Foreskin melanocyte (primary cell): ENCODE measurements at places on chromosomes 6 and 20.

GRCh38 chr20:53128004-53128403, 155.8 kb downstream of the TSHZ2 start:
- no peak for DNase-seq

DNA sequence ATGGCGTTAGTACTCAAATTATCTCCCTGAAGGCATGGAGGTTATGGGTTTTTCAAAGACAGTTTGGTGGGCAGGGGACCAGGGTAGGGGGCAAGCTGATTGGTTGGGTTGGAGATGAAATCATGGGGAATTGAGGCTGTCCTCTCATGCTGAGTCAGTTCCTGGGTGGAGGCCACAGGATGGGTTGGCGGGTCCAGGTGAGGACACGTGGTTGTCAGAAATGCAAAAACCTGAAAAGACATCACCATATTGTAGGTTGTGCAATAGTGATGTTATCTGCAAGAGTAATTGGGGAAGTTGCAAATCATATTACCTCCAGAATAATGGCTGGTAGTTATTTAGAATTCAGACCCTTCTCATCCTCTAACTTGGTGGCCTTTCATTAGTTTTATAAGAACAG, 30.1 kb downstream of the GPX6 start:
- DNase-seq: no peak

GRCh38 chr20:40710603-40711002, 21.6 kb upstream of the MAFB start:
- DNase-seq: no peak

DNA sequence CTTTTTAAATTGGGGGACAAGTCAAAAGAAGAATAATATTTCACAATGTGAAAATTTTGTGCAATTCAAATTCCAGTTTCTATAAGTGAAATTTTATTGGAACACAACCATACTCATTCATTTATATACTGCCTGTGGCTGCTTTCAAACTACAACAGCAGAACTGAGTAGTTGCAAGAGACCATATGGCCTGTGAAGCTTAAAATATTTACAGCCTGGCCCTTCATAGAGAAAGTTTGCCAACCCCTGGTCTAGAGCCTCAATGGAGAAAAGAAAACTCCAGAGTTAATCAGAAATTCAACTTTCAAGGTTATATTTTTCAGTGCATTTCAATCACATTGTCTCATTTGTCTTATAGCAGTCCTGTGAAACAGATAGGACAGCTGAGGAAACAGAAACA, 26.6 kb upstream of the FBXO9 start:
- DNase-seq: no peak

DNA sequence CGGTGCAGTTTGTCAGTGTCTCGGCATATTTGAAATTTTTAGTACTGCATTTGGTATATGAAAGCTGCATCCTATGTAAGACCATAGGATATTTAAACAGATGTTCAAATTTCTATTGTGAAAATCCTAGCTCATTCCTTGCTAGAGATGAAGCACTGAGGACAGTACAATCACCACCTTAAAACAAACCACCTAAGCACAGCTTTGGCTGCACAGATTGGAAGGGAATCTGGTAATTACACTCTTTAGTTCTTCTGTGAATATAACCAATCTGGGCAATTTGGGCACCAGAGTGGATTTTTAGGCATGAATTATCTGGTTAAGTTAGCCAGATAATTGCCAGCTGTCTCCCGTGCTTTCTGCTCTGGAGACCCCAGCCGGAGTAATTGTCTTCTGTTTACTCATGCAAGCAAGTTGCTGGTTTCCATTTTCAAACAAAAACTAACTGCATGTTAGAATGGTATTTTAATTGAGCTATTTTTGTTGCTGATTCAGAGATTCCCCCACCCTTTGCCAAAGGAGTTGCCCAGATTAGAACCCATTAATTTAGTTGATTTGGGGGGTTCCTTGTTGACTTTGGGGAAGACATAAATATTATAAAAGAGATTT, 36.9 kb downstream of the E2F3 start:
- no peak for DNase-seq

DNA sequence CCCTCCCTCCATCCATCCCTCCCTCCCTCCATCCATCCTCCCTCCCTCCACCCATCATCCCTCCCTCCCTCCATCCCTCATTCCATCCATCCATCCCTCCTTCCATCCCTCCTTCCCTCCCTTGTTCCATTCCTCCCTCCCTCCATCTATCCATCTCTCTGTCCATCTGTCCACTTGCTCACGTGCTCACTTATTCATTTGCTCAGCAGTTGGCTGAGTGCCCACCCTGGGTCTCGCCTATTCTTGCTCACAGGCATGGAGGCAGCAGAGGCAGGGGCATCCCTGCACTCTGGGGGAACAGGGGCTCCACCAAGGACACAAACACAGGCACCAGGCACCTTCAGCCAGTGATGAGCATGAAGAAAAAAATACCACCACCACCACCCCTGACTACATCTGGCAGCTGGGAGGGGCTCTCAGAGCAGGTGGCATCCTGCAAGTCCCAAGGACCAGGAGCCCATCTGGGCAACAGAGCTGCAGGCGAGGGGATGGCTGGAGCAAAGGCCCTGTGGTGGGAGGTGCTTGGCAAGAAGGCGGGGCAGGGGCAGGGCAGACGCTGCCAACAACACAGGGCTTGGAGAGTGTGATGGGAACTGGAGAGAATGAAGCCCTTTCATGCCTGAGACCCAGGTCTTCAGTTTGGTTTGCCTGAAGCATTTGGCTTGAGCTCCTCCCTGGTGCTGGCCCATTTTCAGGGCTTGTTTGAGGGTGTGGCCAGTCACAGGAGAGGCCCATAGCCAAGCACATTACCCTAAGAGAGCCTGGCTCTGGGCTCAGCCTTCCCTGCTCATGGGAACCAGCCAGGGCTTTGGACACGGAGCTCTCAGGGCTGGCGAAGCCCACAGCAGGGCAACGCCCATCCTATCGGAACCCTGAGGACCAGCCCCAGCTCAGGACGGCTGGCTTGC, 40.2 kb upstream of the MRGBP start:
- DNase-seq: peak; percentile 63

DNA sequence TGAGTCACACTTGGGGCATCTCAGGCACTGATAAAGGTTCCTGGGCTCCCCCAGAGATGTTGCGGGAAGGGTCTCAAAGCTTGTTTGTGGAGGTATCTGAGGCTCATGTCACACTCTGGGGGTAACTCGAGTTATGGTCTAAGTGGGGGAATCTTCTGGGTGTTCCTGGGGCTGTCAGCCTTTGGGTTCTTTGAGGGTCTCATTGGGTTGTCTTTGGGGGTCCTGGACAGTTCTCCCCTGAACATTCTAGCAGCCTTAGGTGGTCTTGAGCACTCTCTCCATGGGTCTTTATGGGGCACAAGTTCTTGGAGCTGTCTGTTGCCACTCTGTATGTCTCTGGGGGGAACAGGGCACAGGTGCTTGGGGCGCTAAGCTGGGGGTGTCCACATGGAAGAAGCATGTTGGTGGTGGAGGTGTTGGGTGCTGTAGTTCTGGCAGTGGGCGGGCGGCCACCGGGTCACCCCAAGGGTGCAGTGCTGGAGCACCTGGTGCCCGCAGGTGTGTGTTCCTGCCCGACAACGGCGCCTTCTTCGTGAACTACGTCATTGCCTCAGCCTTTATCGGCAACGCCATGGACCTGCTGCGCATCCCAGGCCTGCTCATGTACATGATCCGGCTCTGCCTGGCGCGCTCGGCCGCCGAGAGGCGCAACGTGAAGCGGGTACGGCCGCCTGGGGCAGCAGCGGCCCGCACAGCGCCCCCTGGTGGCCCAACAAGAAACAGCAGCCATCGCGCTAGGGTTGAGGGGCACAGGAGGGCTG, 7.1 kb upstream of the CAPN11 start:
- no peak for DNase-seq

DNA sequence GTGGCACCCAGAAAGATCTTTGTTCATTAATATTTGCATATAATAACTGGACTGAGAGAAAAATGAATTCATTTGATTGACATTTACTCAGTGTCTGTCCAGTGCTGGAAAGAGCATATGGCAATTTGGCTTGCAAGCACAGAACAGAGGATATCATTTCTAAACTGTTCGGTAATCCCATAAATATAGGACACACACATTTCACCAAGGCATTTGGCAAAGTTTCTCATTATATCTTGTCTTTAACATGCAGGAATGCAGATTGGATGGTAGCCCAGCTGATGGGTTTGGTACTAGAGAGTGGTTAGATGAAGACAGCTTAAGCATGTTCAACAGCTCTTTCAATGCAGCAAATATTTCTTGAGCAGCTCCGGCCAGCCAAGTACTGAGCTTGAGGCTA, 259.2 kb downstream of the PRKN start:
- no peak for DNase-seq

- no peak for DNase-seq
These were observed 1.5 kb upstream of the PYGB start for GRCh38 chr20:25246182-25246999.

GRCh38 chr20:12110711-12111110, 193.0 kb downstream of the BTBD3 start:
- DNase-seq: no peak

GRCh38 chr6:8218861-8219260, 116.5 kb upstream of the EEF1E1 start:
- no peak for DNase-seq

- no peak for DNase-seq
These were observed 1278.0 kb upstream of the MAP3K7 start for GRCh38 chr6:91864911-91865310.

- DNase-seq: peak; percentile 13
These were observed 494.7 kb downstream of the CD83 start for GRCh38 chr6:14612016-14612980.

GRCh38 chr6:120320481-120321162, 971.1 kb upstream of the MAN1A1 start:
- DNase-seq: no peak

GRCh38 chr20:9109566-9109965, 40.7 kb downstream of the PLCB4 start:
- DNase-seq: no peak

DNA sequence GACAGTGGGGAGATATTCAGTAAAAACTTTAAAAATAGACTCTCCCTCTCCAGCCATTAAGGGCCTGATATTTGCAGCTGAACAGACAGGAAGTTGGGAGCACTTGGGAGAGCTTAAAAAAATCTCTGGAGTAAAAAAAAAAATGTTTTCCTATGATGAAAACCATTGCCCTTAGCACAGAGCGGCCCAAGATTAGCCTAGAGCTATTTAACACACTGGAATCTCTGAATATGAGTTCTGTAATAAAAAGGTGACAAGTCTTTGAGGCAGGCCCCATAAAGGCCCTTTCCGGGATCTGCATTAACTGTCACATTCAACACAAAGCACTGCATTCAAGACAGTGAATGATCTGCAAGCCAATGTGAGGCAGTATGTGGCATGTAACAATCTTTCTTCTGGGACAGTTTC, 393.7 kb downstream of the ZFAND3 start:
- peak; percentile 80 for DNase-seq

DNA sequence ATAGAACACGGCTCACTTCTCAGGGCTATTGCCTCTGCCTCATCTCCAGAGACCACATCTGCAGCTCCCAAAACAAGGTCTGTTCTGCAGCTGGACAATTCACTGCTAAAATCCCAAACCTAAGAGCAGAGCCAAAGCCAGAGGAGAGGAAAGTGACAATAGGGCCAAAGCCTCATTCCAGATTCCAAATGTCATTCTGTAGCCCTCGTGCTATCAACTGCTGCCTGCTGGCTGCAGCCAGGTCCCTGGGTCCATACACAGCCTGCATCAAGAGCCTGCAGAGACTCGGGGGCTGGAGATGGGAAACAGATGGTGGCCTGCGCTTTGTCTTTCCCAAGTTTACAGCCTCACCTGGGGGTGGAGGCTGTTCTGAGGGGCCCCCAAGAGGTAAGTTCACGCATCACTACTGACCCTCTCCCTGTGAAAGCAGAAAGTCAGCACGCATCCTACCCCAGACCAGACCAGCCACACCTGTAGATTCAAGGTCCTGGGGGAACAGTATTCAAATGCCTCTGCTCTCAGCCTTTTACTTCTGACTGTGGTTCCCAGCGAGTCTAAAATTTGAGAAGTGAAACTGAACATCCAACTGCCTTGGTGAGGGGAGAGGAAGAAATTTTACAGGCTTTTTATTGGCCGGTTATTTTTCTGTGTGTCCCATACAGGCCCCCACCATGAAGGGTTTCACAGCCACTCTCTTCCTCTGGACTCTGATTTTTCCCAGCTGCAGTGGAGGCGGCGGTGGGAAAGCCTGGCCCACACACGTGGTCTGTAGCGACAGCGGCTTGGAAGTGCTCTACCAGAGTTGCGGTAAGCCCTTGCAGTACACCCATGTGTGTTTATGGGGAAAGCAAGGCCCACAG, at the start of gene LY86:
Gene LY86 (plus strand): TSS at position 657 of the 860 bp plus-strand sequence. CDS start 15 bp downstream, at position 672.
- no peak for DNase-seq

DNA sequence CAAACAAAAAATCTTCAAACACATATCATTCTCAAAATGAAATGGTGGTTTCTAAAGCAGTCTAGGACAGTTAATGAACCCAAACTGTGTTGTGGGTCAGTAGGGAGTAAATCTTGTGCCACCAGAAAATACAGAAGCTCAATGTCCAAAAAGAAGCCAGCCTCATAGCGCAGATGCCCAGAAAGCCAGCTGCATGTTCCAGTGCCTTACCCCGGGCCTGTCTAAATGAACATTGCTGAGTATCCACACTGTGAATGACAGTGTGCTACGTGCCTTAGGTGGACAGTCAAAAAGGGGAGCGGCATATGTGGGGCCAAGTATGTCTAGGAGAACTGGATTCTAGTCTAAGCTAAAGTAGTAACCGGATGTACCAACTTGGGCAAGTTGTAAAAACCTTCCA, 10.9 kb downstream of the FYN start:
- DNase-seq: no peak

DNA sequence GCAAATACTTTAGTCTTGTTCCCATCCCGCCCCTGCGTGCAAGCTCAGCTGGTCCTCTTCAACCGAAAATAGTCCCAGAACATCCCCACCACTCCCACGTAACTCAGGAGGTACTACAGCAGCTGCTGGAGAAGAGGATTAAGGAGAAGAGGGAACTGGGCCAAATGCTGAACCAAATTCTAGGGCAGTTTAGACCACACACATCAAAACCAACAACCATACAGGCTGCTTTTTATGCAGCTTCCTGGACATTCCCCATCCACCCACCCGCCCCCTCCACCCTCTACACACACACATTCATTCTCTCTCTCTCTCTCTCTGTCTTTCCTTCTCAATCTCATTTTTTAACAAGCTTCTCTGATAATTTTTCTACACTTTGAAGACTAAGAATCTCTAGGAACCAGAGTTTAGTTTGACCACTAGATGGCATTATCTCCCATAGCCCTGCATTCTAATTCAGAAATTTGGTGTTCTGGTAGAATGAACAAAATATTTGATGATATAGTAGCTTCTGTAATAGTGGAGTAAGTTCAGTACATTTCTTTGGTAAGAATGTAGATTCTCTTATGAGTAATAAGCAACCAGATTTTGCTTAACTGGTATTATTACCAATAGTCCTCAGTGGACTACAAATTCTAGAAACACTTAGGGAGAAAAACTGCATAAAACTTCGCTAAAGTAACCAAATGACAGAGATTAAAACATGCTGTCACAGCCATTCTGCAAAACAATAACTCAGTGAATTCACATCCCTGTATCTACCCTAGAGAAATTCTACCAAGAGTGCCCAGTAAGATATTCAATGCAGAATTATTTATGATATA, 52.1 kb upstream of the BEND6 start:
- DNase-seq: peak; percentile 49

GRCh38 chr20:58587467-58587866, 63.6 kb upstream of the STX16 start:
- DNase-seq: no peak
